CD14-positive monocyte (primary cell): ENCODE measurements at places on chromosomes 2 and 18. TPM values are rescaled to one million over a fixed set of nuclear protein-coding genes. Genes with fewer than 3 reads are reported as not detected.

Gene HNMT
- polyA plus RNA-seq: 109 TPM

Gene RAD51AP2
- not detected for polyA plus RNA-seq

Gene RESP18
- polyA plus RNA-seq: not detected in 2 replicates

- DNase-seq: no peak
Observed at GRCh38 chr18:10950876-10951630, 198.3 kb downstream of the PIEZO2 start.

DNA sequence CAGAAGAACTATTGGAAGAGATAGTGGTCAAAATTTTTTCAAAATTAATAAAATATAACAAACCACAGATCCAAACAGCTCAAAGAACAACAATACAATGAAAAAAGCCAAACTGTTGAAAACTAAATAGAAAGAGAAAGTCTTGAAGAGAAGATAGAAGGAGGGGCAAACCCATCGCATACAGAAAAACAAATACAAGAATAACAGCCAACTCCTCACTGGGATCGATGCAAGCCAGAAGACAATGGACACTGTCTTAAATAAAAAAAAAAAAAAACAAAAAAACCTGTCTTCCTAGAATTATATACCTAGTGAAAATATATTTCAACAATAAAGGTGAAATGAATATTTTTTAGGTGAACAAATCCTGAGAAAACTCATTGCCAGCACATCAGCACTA lies 34.1 kb upstream of the ARHGAP25 start:
- no peak for DNase-seq
